Right renal pelvis (tissue), 4 donors: ENCODE measurements at places on chromosomes 4 and X. TPM values are rescaled to one million over a fixed set of nuclear protein-coding genes. Genes with fewer than 3 reads are reported as not detected.

DNA sequence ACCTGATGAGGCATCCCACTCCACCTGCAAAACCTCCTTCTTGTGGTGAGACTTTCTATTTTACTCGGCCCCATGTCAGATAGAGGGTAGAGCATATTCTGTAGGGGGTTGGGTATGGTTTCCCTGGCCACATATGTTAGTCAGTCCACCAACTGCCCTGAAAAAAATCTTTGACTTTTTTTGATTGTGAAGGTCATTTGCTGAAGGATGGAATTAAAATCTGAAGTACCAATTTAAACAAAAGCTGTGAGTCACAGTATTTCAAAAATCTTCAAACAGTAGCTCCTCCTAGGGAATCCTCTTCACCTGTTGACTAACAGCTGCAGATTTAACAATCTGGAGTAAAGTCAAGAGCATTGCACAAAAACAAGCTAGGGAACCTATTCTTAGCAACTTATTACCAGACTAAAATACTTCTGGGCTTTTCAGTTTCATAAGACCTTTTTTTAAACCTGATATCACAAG, 8.0 kb upstream of the CCDC110 start:
- no peak for DNase-seq

DNA sequence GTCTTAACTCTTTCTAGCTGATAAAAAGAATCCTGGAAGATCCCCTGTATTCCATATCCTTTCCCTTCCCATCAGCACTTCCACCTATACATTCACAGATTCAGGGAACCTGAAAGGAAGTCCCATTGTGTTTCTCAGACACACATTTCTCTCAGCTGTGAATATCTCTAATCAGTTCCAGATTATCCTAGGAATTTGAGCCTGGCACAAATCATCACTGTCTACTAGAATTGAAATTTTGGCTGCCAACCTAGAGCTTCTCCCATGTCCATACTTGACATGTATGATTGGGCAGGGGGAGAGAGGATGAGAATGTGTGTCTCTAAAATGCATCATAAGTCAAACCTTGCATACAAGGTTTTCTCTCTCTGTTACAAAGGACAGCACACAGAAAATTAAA, 53.1 kb downstream of the NDST3 start:
- no peak for DNase-seq

GRCh38 chr4:110793381-110793801, 170.5 kb upstream of the PITX2 start:
- no peak for DNase-seq

GRCh38 chrX:129875669-129876068, 30.3 kb upstream of the UTP14A start:
- no peak for DNase-seq

DNA sequence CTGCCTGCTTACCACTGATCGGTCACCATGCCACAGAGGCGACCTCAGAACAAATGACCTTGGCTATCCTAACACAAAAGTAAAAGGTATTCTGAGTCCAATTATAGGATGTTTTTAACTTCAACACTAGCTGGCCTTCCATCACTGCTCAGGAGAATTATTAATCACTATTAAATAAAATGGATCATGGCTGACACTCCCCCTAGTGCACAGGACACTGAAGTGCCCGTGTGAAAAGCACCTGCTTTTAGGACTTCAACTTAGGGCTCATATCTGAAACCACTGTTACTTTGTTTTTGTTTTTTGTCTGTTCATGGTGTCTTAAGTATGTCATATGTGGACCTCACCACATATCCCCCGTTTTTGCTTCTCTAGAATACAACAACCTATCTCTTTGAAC, 33.9 kb downstream of the STX18 start:
- no peak for DNase-seq

The CCDC120 gene
- 12.7 TPM for polyA plus RNA-seq

GRCh38 chr4:101022151-101023024, 324.9 kb downstream of the PPP3CA start:
- no peak for DNase-seq

- DNase-seq: no peak
These were observed 190.9 kb upstream of the BANK1 start for GRCh38 chr4:101599620-101600019.
